ENCODE measurements at places on chromosomes 5 and 9.

DNA sequence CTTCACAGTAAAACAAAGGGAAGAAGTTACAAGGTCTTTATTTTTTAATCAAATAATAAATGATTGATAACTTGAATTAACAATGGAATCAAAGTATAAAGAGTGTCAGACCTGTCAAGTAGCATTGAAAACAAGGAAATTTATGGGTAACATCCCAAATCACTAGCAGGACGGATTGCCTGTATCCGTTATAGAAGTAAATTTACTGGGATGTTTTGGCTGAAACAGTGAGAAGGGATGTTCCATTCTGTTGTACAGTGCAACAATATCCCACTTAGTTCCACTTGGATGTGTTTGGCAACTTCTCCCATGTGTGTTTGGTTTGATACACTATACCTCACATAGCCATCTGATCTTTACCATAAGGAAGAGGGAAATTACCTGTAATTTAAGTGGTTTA is 421.0 kb upstream of the CHD1 start:
- DNase-seq = no peak

DNA sequence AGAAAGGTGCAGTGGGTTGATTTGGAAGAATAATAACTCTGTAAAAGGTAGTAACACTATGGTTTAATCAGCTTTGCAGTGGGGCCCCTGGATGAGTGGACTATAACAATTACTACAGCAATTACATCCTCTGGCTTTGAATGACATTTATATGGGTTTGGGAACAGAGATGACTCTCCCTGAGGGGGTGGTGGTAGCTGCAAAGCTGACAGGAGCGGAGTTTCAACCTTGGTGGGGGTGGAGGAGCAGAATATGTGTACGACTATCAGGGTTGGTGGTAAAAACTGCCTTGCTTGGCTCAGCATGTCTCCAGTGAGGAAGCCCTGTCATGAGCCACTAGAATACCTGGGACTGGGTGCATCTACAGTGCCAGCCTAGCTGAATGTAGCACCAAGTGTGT is 28.3 kb upstream of the NR3C1 start:
- DNase-seq = no peak

GRCh38 chr5:173638126-173639040 is 21.9 kb upstream of the BOD1 start:
- no peak for DNase-seq

DNA sequence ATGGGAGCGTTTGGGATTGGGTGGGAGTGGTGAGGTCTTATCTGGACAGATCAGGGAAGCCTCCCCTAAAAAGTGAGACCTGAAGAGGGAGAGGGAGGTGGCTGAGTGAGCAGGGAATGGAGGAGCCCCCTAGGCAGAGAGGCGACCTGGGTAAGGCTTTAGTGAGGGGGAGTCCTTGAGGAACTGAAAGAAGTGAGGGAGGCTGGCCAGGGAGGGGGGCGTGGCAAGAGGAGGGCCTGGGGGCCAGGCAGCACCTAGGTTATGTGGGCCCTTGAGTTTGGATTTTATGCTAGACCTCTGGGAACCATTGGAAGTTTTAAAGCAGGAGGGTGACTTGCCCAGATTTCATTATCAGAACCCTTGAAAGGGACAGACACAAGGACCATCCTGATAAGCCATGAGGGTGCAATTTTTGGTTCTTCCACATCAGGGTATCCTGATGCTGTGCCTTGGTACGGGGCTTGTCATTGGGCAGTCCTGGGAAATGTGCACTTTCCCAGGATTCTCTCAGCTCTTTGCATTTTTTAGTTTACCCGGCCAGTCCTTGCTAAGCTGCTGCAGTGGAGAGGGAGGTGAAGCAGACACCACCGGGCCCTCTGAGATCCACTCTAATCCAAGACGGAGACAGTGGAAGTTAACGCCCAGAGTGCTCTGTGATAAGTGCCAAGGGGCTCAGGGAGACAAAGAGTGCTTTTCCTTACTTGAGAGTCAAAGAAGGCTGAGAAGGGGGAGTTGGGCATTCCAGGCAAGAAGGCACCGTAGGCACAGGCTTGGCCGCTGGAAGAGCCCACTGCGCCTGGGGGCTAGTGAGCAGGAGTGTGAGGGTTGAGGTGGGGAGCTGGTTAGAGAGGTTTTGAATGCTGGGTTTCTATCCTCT is 16.1 kb downstream of the GSN start:
- DNase-seq = no peak

- no peak for DNase-seq
Observed at GRCh38 chr9:110065532-110065931, 142.4 kb downstream of the C9orf152 start.
